ENCODE measurements at places on chromosomes 6 and 20.

GRCh38 chr6:155635416-155635815, 179.8 kb upstream of the NOX3 start:
- DNase-seq = no peak

DNA sequence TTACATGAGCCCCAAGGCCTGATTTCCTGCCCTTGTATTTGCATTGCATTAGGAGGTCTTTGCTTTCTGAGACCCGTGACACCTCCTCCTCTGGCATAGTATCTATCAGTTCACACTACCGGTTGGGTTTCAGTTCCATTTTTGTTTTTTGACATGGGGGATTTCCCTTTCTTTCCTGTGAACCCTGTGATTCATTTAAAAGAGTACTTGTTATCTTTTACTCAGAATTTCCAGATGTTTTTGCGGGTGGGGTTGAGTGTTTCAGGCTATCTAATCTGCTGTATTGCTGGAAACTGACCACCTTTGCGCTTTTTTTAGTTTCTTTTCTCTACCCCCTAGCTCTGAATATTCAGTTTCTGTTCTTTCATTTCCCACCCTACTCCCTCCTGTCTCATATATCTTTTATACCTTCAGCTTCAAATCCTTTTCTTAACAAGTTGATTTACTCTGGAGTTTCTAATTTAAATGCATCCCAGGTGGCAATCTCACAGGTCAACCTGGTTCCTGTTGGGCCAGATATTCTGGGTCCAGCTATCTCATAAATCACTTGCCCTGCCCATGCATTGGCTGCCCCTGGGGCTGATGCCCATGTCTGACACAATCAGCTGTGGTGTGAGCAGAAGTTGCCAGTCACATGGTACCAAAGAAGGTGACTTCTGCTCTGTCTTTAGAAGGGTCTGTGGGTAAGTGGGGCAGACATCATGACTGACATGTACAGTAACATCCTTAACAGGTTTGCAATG, 14.3 kb upstream of the NCOA3 start:
- peak; percentile 66 for DNase-seq

DNA sequence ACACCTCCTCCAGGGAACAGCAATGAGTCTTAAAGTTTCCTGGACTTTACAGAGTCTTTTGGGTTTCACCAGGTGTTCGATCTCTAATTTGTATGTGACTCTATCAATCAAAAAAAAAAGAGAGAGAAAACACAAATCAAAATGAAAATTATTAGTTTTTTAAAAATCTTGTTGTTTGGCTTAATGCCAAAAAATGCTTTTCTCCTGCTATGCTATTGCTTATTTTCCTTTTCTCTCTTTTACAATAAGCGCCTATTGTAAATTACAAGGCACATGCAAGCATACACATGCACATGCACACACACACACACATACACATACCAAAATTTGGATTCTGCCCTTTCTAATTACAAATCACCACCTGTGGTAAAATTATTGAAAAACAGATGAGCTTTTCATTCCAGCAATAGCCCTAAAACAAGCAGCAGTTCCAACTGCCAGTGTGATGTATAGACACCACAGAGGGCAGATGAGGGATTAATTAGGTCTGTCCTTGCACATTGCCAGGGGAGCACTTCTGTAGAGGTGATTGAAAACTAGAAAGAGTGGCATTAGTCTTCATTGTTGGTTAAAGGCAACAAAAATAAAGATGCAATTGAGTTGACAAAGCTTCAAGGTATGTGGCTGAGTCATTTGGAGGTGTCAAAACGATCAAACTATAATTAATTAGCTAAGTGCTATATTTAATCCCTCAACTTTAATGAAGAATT, 631.7 kb downstream of the TFAP2B start:
- DNase-seq = no peak

DNA sequence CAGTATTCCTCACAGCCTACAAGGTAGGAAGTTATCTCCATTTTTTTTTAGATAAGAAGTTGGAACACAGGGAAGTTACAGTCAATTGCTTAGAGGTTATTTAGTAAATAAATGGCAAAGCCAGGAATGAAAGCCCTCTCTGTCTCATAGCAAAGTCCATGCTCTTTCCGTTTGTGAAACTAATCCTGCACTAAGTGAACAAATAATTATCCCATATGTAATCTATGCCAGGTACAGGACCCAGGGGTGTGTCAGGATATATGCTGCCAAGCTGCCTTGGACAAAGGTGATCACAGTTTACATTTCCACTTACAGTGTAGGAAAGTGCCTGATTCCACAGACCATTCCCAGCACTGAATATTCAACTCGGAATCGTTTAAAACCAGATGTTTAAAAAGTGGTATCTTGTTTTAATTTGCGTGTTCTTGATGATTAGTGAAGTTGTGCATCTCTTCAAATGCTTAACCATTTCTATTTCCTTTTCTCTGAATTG, 13.6 kb upstream of the GMDS start:
- DNase-seq = no peak

DNA sequence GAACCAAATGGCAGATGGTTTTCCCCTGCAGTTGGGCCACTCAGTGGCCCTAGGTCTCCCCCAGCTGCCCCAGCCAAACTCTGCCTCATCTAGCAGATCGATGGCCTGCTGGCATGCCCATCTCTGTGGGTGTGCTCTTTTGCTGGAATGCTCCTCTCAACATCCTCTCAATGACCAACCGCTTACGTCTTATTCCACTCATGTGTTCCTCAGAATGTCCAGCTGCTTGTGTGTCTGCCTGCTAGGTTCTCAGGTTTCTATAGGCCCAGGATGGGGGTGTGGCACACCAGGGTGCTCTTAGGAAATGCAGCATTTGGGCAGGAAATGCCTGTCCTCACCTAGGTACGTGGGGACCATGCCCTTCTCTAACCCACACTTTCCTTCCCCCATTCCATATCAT, 509.9 kb upstream of the SYNCRIP start:
- DNase-seq = no peak

DNA sequence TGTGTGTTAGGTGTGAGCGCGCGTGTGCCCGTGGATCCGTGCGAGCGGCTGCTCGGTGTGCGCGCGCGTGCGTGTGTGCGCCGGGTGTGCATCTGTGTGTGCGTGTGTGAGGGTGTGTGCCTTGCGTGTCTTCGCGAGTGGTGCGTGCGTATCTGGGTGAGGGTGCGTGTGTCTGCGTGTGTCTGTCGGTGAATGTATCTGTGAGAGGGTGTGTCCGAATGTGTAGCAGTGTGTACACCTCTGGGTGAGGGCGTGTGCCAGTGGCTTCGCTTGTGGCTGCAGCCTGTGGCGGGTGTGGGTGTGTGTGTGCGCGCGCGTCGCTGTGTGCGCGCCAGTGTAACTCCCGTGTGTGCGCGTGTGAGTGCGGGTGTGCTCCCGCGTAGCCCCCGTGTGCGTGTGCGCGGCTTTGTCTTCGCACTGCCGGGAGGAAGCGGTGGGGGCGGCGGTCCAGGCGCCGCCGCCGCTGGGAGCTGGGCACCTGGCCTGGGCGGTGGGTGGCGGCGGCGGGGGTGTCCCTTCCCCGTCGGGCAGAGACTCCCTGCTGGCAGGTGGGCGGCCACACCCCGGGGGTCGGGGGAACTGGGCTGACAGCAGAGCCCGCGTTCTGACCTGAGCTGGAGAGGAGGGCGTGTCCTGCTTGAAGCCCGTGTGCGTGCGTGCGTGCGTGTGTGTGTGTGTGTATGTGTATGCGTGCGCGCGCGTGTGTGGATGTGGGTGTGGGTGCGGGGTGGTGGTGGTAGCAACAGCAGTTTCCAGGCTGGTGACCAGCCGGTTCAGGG, 61.3 kb upstream of the EPB41L1 start:
- DNase-seq = no peak

DNA sequence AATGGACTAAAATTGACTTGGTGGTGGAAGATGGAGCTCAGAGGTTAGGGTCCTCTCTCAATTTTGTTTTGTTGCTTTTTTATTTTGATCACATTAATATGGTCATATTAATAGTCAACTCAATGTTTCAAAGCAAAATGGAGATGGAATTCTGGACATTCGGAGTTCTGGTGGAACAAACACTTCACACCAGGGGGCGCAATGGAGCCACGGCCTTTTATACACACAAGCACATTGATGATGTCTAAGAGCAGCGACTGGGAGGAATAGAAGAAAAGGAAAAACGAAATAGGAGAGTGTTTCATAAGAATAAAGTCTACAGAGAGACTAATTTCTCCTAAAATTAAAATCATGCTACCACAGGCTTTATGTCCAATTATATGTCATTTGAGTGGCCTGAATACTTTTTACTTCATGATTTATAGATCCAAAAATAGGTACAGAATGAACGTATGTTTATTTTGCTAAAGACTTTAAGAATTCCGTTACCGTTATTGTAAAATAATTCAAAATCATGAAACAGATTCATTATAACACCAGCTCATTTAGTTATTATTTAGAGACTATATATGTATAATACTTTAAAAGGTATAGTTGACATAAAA, 197.6 kb upstream of the SASH1 start:
- DNase-seq = peak; percentile 26

DNA sequence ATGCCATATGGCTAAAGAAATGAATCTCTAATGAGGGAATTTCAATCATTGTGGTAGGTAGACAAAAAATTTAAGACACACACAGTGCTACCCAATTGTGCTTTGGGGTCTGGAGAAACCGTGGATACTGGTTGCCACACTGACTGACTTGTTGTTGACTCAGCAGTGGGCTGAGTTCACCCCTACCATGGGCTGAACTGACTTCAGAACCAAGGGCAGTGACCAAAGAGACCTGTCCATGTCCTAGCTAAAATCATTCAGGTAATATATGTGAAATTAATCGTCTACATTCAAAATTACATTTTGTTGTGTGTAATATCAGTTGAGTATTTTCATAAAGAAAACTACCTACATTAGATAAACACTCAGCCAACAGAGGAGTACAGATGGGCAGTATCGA, 131.6 kb downstream of the PDE7B start:
- no peak for DNase-seq

DNA sequence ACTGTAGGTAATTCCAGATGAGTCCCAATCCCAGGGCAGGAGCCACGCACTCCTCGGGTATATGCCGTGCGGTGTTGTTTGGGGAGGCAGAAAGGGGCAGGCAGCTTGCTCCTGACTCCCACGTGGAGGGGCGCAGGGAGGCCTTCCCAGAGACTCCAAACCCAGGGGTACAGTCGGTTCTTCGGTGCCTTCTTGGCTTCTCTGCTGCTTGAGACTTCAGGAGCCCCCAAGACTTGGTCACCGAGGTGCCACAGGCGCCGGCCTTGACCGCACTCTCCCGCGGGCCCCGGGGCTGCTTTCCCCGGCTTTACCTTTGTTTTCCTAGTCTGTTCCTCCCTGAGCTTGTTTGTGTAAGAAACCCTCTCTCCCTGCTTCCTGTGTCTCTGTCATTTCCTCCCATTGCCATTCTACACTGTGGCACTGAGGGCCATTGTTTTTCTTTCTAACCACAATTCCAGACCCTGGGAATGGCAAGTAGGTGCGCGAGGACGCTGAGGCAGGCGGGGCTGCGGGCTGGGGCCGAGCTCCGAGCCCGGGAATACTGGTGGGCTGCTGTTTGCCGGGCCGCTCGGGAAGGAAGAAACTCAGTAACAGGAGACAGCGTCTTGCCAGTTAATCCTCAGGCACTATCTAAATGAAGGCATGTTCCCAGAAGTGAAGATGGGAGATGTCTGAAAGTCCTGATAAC, 215.6 kb upstream of the HEY2 start:
- no peak for DNase-seq

DNA sequence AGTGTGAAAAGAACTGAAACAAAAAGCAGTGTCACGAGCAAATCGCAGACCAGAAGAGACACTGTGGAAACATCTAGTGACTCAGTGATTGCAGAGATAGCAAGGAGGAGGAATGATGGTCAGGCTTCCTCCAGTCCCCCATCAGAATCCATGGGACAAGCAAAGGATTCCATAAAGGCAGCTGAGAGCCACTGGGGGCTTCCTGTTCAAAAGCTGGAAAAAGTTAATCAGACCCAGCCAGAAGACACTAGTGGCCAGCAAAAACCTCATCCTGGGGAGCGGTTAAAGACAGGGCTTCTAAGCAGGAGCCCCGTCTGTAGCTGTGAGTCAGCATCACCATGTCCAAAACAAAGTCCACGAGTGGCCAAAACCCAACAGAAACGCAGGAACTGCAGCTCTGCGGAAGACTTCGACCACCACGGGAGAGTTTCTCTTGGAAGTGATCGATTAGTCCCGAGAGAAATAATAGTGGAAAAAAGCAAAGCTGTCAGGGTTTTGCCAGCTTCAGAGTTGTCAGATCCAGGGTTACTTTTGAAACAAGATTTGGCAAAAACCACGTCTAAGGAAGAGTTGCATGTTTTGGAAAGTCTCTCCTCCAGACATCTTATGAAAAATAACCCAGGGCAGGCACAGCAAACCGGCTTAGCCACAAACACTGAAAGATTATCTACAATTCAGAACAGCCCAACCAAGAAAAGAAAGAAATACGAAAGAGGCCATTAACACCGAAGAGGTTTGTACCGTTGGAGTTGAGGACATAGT, 51.0 kb downstream of the JAG1 start:
- DNase-seq = no peak

DNA sequence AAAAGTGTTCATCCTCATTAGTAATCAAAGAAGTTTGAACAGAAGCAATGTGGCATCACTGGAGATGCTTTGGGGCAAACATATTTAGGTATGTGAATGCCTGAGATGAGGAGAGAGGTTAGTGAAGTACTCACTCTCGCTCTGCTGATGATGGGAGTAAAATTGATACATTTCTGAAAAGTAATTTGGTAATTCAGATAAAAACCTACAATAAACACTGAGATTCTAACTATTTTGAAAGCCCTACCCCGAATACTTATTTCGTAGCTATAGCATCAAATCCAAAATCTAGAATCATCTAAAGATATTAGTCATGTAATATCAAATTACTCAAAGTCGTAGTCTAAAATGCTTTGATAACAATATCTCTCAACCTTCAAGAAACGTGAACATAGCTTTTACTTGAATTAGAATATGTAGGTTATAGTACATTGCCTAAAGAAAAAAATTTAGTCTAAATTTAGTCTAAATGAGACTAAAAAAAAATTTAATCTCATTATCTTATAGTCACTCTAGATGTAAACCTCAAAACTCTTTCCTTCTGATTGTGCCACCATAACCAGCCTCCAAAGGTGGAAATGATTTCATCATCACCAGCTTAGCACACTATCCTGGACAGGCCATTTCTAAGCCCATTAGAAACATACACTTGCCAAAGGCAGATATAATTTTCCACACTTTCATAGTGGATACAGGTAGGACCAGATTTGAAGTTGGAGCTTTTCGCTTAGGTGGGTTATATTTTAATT, 232.5 kb upstream of the TAB2 start:
- no peak for DNase-seq

- DNase-seq = no peak
Measured at GRCh38 chr20:44423480-44423879, 52.2 kb upstream of the TTPAL start.

DNA sequence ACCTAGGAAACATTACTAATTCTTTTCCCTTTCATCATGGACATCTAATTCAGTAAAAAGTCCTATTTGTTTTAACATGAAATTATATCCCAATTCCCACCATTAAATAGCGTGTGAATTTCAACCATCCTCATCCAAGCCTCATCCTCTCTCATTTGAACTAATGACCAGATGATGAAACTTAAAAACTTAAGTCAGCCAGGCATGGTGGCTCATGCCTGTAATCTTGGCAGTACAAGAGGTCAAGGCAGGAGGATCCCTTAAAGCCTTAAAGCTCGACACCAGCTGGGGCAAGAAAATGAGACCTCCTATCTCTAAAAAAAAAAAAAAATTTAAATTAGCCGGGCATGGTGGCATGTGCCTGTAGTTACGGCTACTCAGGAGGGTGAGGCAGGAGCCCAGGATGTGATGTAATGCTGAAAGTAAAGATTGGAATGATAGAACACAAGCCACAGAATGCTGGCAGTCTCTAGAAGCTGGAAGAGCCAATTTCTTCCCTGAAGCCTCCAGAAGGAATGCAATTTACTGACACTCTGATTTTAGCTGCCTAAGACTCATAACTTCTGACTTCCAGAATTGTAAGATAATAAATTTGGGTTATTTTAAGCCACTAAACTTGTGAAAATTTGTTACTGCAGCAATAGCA, 27.1 kb upstream of the HAO1 start:
- no peak for DNase-seq

Data from stimulated activated CD8-positive, alpha-beta memory T cell treated with anti-CD3 and anti-CD28 coated beads, Interleukin-15, amount 100 ng/mL, for 48 hours (primary cell).